SIG-M5 (cell line): ENCODE measurements at places on chromosomes 2 and 18.

GRCh38 chr2:226836548-226836885, 663 bp downstream of the RHBDD1 start:
- DNase-seq: no peak

DNA sequence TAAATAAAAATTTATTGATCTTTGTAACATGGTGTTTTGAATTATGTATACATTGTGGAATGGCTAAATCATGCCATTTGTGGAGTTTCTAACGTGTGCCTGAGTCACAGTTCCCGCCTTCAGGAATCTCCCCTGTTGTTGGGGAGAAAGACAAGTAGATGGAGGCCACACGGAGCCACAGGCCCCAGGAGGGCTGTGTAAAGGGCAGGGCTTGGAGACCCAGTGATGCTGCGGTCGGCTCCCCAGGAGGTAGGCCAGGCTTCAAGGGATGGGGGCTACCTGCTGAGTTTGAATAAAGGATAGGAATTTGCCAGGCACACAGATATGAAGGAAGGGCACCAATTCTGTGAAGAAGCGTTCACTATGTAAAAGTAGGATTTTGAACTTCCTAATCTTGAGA, 257.1 kb downstream of the GBX2 start:
- DNase-seq: no peak

DNA sequence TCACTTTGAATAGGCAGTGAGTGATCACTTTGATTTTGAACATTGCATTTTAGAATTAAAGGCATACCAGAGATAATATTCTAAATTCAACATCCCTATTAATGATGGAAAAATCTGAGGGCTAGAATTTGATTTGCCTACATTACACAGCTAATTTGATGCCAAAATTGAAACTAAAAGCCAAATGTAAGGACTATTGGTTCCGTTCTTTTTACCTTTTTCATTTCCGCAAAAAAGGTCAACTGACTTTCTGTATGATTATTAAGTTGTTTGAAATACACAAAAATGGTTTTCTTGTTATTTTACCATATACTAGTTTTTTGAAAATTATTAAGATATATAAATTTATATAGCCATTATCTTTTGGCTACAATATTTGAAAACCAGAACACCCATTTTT, 117.5 kb downstream of the SCN3A start:
- no peak for DNase-seq

GRCh38 chr2:25982273-25982967, at the start of gene KIF3C:
KIF3C (minus strand) TSS chr2:25982497; CDS start chr2:25981917, 580 bp downstream.
- no peak for DNase-seq
